ENCODE measurements at places on chromosomes 11 and 22.

DNA sequence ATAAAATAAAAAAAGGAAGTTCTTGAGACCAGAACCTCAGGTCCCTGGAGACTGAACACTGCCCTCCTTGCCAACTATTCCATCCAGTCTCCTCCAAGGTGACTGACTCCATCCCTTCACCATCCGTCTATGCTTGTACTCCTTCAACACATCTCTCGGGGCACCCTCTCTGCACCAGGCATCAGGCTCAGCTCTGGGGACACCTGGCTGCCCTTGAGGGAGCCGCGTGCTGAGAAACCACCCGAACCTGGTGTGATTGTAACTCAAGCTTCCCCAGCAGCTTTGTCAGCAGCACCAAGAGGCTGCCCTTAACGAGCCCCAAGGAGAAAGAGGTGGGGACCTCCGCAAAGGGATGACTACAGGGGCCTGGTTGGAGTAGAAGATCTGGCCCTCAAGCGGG lies 1.7 kb downstream of the PTPN5 start:
- no peak for DNase-seq

GRCh38 chr22:19554834-19555404 lies 30.7 kb upstream of the CLDN5 start:
- no peak for DNase-seq

DNA sequence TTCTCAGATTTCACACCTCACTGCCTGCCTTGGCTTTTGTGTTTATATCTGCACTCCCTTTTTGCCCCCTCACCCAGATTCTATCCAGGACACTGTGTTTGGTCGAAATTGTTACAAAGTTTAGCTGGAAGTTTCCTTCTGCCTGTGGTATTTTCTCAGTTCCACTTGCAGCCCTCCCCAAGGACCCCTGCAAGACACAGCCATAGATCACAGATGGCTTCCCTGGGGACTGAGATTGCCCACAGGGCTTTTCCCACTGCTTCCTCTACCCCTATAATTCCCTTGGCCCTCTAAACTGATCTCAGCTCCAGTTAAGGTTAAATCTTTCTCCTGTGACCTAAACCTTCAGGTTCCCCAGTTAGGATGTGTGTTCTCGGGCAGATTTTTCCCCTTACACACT lies 146.1 kb upstream of the C11orf87 start:
- DNase-seq: no peak

DNA sequence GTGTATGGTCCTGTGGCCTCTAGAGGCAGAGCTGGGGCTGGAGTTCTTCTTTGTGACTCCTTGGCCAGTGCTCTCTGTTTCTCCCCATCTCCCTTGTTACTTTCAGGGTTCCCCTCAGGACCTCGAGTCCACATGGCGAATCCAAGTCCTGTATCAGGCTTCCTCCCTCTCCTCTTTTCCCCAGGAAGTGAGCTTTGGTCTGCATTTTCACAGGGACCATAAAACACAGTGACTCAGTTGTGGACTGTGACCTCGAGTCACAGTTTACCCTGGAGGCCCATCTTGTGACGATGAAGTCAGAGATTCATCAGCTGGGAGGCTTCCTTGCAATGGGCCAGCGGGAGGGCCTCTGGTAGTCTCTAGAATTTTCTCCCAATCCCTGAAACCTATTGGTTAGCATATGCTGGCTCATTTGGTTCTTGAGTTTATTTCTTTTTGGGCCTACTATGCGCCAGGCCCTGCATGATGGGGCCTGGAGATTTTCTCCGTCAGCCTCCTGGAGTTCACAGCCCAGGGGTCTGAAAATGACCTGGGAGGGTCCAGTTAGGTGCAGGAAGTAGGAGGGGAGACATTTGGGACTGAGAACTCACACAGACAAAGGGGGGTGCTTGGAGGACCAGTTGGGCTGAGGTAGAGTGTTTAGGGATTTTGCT lies 100.8 kb downstream of the KIAA1671 start:
- no peak for DNase-seq

DNA sequence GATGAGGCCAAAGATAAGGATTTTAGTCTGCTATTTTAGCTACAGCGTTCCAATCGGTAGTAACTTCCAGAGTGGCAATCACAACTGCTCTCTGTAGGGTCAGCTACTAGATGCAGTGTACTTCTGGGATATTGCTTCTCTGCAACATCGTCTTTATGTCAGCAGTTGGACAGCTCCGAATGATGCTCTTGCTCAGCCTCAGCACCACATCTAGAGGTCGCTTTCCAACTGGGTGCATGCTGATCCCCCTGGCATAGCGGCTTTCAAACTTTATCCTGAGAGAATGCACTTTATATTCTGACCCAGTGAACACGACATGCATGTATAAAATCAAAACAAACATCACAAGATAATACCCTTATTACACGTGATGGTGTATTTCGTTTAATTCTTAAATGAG lies 219.6 kb downstream of the C11orf87 start:
- DNase-seq: no peak

- DNase-seq: no peak
Measured at GRCh38 chr11:93817426-93818348, 32.7 kb downstream of the VSTM5 start.

GRCh38 chr11:88631497-88631896 lies 294.0 kb upstream of the CTSC start:
- no peak for DNase-seq

All from stimulated activated CD8-positive, alpha-beta memory T cell treated with anti-CD3 and anti-CD28 coated beads, Interleukin-7, amount 100 ng/mL, for 1 hour (primary cell).